Right cardiac atrium (tissue), 5 donors: ENCODE measurements at places on chromosomes 16 and 17. TPM values are rescaled to one million over a fixed set of nuclear protein-coding genes. Genes with fewer than 3 reads are reported as not detected.

DNA sequence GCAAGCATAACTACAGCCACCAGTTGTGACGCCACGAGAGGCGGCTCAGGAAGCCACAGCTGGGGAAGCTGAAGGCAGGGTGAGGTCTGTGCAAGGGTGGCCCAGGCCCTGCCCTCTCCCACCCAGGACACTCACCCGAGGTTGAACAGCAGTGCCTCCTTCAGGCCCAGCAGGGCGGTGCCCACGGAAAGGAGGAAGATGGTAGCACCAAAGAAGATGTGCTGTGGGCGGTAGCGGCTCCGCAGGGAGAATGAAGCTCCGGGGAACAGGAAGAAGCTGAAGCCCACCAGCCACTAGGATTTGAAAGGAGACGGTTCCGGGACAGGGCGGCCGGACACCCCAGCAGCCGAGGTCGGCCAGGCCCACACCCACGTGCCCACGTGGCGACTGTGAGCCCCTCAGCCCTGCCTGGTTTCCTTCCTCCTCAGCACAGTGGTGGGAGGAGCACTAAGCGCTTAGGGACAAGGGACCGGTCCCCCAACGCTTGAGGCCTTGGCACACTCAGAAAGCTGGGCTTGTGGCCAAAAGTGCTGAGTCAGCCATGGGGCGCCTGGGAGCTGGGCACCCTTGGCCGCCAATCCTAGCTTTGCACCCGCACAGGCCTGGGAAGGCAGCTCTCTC lies 11.0 kb downstream of the CYB561 start:
- peak; percentile 81 for DNase-seq

DNA sequence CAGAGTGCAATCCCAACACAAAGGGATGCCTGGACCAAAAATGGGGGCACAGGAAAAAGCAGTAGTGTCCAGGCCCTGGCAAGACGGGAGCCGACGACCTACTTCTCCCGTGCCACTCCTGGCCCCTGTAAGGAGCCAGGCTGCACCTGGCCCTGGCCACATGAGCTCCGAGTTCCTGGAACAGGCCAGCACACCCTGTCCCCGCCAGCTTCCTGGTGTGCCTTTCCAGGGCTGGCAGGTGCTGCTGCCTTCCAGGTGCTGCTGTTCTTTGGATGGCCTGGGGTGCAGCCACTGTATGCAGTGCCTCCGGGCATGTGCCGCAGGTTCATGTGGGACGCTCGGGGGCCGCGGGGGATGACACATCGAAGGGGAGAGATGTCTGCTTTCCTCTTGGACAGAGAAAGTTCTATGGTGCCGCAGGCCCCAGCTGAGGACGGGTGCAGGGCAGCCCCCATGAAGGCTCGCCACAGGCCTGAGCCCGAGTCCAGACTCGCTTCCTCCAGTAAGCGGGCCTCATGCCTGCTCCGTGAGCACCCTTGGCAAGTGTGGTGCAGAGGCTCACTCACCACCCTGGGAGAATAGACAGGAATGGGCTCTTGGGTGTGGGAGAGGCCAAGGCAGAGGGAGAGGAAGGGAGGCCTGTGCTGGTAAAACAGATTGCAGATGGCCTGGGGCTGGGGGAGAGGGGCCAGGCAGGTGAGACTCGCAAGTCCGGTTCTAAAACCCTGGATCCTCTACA lies 54.7 kb upstream of the FASN start:
- DNase-seq, result no peak

DNA sequence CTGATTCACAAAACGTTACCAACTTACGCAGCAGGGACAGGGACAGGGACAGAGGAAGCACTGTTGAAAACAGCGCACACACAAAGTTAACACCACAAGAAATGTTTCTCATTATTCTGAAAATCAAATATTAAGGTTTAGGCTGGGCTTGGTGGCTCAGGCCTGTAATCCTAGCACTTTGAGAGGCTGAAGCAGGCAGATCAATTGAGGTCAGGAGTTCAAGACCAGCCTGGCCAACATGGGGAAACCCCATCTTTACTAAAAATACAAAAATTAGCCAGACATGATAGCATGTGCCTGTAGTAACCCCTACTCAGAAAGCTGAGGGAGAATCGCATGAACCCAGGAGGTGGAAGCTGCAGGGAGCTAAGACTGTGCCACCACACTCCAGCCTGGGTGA lies 4.2 kb downstream of the CYTH1 start:
- no peak for DNase-seq

GRCh38 chr17:624341-624860 lies 90.2 kb downstream of the VPS53 start:
- no peak for DNase-seq

Gene SLC52A1
- total RNA-seq, result not detected

Gene NAGS
- total RNA-seq, result 4.0 TPM

Gene HS3ST3B1
- 2.6 TPM for total RNA-seq
